ENCODE measurements at places on chromosomes 13 and 19.

- DNase-seq = no peak
Measured at GRCh38 chr19:8194528-8195267, 14.5 kb upstream of the CERS4 start.

- no peak for DNase-seq
Measured at GRCh38 chr13:94444826-94445225, 34.7 kb downstream of the DCT start.

GRCh38 chr13:100040196-100040595 lies 48.7 kb upstream of the PCCA start:
- no peak for DNase-seq

DNA sequence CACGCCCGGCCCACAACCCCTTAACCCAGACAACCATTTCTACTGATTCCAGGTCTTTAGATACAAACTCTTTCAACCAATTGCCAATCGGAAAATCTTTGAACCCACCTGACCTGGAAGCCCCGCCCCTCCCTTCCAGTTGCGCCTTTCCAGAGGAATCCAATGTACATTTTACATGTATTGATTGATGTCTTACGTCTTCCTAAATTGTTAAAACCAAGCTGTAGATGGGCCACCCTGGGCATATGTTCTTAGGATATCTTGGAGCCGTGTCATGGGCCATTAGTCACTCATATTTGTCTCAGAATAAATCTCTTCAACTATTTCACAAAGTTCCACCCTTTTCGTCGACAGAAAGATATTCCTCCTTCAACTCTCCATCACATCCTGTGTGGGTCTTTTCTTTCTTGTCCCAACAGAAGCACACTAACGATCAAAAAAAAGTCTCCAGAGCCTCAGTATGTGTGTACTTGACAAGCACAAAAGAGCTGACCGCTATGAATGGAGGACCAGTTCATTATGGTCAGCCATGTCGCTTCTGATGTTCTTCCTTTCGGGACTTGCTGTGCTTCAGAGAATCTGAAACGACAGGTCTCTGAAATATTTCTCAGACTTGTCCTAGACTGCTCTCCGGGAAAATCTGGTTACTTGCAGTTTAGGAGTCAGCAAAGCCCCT lies 601 bp upstream of the ZNF749 start:
- no peak for DNase-seq

DNA sequence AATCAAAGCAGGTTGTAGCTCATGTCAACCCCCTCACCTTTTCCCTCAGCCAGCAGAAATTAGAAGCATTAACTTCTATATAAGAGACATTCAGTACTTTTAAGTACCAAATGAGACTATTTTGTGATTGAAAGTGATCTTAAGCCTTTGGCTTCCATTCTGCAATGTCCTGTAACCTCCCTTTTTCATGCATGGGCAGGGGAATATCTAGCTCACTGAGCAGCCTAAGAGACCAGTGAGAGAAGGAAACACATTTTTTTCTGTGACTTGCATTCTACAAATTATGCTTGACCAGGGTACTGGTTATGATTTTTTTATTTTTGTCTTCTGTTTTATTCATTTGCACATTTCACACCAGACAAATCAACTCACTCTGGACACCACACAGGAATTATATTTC lies 369.6 kb downstream of the KCTD12 start:
- no peak for DNase-seq

DNA sequence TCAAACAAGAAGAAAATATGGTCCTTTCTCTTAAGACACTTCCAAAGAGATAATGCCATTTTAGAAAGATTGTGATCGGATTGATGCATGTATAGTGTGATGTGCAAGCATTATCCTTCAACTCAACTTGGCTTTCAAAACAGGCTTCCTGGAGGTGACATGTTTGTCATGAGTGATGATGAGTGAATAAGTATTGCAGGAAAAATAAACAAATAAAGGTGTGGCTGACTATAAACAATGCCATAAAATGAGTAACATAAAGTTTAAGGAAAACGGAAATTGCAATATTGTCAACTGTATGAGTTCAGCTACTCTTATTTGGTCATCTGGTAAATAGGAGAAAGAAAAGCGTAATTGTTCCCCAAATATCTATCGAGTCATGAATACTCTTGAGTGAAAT lies 1283.7 kb downstream of the PCDH9 start:
- no peak for DNase-seq

DNA sequence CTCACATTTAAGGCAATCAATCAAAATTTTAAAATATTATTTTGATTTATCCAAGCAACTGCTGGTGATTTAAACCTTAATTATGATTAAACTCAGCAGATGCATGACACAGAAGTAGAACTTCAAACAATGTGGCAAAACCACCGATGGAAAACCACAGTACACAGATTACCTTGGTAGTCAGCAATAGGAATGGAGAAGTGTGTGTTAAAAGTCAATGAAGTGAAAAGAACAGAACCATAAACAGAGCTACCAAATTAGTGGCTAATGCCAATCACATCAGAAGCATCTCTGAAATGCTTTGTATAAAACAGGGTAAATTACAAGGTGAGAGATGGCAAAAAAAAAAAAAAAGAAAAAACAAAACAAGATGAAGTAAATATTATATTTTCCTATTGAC lies 31.2 kb downstream of the KATNAL1 start:
- DNase-seq = no peak

Measured in NCI-H1694 (cell line).